Fibroblast of pulmonary artery (primary cell): ENCODE measurements at places on chromosomes 4 and X.

- peak; percentile 84 for DNase-seq
Measured at GRCh38 chrX:68571610-68572311, 72.9 kb downstream of the YIPF6 start.

GRCh38 chr4:94370533-94371254 is 28.1 kb upstream of the HPGDS start:
- DNase-seq: no peak

DNA sequence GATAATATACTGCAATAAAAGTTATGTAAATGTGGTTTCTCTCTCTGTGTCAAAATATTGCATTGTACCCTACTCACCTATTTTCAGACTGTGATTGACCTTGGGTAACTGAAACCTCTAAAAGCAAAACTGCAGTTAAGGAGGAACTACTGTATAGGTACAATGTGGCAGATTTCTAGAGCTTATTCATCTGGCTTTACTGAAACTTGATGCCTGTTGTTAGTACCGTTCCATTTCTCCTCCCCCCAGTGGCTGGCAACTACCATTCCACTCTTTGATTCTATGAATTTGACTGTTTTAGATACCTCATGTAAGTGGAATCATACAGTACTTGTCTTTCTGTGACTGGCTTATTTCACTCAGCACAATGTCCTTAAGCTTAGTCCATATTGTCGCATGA is 61.9 kb downstream of the HOPX start:
- peak; percentile 30 for DNase-seq

GRCh38 chr4:147629783-147630730 is 12.9 kb downstream of the TMEM184C start:
- DNase-seq: no peak

GRCh38 chrX:46837558-46838485 is 979 bp downstream of the RP2 start:
- DNase-seq: no peak

GRCh38 chr4:152448038-152448707 is 87.7 kb downstream of the FBXW7 start:
- no peak for DNase-seq

- no peak for DNase-seq
Measured at GRCh38 chr4:105276361-105277104, 129.9 kb downstream of the TET2 start.

DNA sequence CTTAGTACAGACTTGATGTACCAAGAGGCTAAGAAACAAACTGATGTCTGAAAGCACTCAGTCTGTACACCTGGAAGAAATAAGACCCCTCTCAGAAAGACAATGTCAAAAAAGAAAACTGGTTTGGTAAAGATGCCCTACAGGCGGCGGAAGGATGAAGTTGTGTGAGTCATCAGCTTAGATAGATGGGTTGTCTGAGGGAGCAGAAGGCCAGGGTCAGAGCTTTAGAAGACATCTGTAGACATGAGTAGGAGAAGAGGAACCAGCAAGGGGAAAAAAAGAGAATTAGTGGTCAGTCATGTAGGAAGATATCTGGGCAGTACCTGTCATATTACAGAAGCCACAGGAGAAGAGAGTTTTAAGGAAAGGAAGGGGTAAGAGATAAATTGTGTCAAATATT is 8.3 kb downstream of the SRPX2 start:
- DNase-seq: no peak

DNA sequence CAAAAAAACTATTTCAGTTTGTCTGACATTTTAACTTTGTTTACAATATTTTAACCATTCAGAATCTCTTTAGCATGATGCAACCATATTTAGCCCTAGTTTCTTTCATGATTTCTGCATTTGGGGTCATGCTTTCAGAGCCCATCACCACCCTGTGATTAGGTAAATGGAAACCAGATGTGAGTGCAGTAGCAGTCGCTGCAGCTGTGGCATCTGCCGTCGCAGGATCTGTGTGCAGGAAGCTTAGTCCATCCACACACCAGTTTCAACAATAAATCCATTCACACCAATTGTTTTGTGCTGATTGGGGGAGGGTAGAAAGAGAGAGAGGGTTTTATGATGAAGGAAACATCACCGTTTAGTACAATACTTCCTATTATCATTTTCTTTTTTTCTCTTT is 130.5 kb downstream of the CPEB2 start:
- DNase-seq: no peak

- no peak for DNase-seq
Measured at GRCh38 chr4:25874655-25875054, 11.9 kb upstream of the SEL1L3 start.

GRCh38 chrX:16076834-16077233 is 46.5 kb upstream of the GRPR start:
- no peak for DNase-seq

- no peak for DNase-seq
Measured at GRCh38 chr4:7980036-7980435, 40.4 kb upstream of the AFAP1 start.

DNA sequence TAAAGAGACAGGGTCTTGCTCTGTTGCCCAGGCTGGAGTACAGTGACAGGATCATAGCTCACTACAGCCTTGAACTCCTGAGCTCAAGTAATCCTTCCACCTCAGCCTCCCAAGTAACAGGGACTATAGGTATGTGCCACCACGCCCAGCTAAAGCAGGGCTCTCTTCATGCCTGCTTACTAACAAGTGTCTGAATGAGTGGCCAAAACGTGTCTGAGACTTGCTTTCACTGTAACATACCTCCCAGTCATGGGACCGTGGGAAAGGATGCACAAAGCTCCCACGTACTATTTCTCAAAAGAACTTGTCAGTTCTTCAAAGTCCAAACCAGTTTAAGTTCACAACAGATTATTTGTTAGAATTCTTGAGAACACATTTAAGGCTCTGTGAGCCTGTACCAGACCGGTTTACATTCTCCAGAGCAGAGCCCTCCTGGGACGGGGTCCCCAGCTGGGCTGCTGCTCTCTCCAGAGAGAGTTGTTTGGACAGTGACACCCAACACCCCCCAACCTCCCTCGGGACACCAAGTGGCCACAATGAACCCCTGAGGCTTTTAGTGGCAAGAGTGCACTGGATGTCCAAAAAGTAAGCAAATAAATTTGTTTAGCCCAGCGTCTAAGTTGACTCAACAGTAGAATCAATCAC is 24.1 kb downstream of the SH3KBP1 start:
- DNase-seq: peak; percentile 16

GRCh38 chrX:45715748-45716147 is 515.1 kb upstream of the DIPK2B start:
- DNase-seq: no peak

DNA sequence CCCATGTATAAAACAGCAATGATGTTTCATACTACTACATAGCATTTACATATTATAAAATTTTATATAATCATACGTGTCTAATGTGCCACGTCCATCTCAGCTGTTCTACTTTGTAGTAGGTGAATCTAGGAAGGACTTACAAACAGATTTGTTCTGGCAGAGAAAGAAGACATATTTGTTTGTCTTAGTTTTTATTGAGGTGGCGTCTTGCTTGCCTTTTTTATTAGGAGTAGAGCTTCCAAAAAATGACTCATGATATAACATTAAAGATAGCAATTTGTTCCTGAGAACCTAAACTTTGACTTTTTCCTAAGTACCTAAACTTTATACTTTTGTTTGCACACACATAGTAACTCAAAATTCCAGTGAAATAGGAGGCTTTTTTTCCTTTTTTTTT is 64.6 kb downstream of the CLDN22 start:
- DNase-seq: no peak

GRCh38 chr4:6724421-6725111 is 8.6 kb downstream of the BLOC1S4 start:
- no peak for DNase-seq

DNA sequence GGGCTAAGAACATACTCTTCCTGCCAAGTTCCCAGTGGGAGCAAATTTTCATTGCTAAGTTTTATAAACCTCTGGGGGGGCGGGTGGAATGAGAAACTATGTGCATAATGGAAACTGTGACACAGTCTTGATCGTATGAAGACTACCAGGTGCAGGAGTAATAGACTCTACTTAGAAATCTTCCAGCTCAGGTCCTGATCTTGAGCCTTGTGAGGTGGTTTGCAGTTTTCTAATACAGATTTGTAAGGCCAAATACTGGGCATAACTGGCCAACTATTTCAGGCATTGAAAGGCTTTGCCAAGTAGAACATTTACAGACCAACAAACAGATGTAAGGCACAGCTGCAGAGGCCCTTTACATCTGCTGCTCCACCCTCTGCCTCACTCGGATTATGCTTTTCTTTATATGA is 89.7 kb upstream of the CBR4 start:
- DNase-seq: peak; percentile 60

GRCh38 chr4:165738571-165738970 is 134.5 kb upstream of the TLL1 start:
- no peak for DNase-seq

DNA sequence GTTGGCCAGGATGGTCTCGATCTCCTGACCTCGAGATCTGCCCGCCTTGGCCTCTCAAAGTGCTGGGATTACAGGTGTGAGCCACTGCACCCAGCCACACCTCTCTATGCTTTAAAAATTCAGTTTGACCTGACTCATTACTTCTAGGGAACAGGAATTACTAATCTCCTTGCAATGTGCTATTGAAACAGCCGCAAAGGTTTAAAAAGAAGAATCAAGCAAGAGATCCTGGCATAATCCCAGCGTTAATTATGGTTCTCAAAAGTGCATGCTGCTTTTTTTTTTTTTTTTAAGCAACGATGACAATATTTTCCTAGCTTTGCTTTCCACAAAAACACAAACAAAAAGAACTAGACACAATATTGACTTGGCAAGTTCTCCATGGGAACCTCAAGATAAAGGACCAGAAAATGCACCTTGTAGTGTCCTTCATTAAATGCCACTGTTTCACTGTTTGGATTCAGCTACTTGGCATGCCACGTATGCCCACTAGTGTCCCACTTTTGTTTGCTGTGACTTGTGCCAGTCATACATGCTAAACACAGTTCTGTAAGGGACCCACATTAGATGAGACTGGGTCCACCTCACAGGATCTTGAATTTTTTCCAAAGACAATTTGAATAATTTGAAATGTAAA is 112.6 kb upstream of the PPARGC1A start:
- DNase-seq: no peak
